Fibroblast of upper back skin (primary cell): ENCODE measurements at places on chromosomes 6 and 20.

DNA sequence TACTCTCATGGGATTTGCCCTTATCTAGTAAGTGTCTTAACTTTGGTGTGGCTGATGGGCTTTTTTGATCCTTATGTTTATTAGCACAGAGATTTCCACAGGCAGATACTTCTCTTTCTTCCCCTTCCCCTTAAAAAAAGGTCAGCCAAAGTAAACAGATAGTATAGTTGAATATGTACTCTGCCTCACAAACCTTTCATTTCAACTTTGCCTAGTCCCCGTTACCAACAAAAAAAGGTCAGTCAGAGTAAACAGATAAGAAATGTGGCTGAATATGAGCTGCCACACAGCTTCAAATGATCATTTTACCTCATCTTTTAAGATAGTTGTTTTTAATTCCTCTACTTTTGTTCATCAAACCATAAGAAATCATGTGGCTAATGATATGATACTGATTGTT lies 34.1 kb upstream of the SLC35D3 start:
- DNase-seq = no peak

DNA sequence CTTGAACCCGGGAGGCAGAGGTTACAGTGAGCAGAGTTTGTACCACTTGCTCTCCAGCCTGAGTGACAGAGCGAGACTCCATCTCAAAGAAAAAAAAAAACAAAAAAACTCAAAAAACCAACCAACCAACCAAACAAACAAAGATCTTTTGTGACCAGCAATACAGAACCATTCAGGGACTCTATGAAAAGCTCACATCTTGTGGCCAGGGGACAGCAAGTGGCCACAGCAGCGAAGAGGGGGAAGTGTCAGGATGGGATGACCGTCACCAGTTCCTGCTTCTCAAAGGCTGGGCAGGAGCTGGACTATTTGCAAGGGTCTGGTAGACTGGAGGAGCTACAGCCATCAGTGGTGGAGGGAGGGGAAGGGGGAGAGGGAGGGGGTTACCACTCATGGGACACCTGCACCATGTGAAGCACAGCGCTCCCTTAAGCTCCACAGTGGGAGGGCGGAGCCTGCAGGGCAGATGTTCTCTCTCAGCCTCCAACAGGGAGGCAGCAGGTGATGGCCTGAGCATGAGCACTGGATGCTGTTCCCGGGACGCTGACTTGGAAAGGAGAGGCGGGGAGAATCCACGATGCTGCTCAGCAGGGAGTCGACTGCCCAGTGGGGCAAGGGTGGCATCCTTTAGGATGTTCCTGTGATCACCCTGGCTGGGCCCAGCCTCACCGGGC lies 19.7 kb upstream of the ULBP3 start:
- no peak for DNase-seq

- DNase-seq = peak; percentile 58
Observed at GRCh38 chr6:107128175-107128574, 12.9 kb upstream of the BEND3 start.

DNA sequence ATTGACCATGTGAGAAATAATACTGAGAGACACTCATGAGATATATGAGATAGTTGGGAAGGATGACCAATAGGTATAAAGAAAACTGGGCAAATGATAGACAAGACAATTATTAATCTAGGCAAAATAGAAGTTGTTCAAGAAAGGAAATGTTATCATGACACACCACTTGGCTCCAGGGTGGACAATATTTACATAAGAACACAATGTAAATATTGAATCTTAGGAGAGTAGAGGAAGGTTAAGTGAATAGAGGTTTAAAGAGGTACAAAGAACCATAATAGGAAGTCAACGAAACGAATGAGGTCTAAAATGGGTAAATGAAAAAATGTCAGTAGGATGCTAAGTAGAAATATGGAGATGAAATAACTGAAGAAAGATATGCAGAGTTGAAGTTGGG lies 126.5 kb downstream of the MBOAT1 start:
- no peak for DNase-seq

DNA sequence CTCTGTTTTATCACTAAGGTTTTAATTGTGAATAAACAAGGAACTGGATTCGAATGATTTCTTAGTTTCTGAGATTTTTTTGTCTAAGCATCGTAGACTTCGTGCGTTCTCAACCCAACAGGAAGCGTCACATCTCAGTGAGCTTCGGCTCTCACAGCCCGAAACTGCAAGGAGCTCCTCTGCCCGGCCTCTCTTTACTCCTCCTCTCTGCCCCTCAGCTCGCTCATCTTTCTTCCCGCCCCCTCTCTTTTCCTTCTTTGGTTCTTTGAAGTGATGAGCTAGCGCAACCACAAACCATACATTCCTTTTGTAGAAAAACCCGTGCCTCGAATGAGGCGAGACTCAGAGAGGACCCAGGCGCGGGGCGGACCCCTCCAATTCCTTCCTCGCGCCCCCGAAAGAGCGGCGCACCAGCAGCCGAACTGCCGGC lies 480 bp upstream of the NT5E start:
- DNase-seq = peak; percentile 88

GRCh38 chr20:37345339-37346235 lies at the start of gene SRC:
Gene SRC (plus strand): TSS chr20:37346140. CDS start chr20:37384154, 38,014 bp downstream.
- DNase-seq = peak; percentile 74

- DNase-seq = peak; percentile 32
Observed at GRCh38 chr6:45420909-45421708, 43.4 kb upstream of the SUPT3H start.

DNA sequence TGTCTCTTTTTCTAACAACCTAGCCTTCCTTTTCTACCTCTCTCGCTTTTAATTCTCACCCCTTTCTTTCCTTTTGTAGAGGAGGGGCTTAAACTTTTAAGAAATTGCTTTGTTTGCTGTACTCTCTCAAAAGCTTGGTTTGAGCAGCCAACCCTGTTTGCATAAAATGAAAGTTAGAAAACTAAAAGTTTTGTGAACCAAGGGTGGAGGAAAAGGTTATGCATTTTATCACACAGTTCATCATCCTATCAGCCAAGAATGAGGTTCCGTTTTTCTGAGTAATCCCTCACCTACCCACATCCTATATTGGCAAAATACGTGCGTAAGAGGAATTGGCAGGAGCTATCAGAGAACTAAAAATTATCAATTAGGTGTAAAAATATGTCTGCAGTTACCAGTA lies 42.8 kb upstream of the LOC128125822 start:
- peak; percentile 47 for DNase-seq

DNA sequence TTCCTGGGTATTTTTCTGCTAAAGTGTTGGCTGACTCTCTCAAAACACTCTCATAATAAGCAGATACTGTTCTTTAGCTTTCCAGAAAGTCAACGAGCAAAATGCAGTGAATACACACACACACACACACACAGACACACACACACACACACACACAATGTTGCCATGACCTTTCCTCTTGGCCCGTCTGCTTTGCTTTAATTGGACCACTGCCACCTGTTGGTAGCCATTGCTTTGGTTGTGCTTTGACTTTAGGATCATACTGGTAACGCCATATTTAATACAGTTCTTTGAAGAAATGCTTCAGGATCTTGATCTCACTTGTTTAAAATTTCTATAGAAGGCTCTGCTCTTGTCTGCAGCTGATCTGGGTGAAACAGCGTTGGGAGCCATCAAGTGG lies 4.4 kb downstream of the FIG4 start:
- DNase-seq = no peak

- no peak for DNase-seq
Observed at GRCh38 chr20:41623625-41624375, 5.6 kb upstream of the CHD6 start.

- no peak for DNase-seq
Observed at GRCh38 chr6:166413491-166413951, 30.8 kb upstream of the MPC1 start.

DNA sequence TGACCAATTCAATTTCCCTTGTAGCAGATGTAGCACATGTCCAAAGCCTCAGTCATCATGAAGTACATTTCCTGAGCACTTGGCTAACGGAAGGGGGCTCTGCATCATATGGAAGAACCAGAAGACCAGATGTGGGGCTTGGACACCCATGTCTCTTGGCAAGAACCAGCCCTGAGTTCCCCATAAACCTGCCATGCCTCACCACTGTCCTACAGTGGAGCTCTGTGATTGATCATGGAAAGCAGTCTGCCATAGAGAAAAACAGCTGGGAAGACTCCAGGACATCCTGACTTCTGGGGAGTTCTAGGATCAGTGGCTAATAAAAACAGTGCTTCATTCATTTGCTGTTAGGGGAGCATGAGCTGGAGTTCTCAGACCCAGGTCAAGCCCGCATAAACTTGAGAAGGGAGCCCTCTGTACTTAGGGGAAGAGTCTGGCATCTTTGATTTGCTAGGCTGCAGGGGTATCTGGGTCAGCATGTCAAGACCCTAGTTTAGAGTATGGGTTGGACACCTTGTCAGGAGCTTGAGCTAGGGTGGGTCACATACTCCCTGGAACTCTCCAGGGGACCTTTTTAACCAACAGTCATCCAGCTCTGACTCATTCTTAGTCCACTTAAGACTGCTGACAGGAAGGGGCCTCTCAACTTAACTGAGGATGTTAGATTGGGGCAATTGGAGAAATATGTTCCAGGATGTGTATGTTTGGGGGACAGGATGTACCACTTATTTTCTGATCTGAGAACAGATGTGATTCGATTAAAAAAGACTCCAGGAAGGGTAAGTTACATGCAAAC lies 26.3 kb upstream of the TRAM2 start:
- peak; percentile 79 for DNase-seq
